ENCODE measurements at places on chromosomes 3 and 15. TPM values are rescaled to one million over a fixed set of nuclear protein-coding genes. Genes with fewer than 3 reads are reported as not detected.
A peak's percentile ranks its signal among the peaks of the same experiment; 100 is the strongest.

DNA sequence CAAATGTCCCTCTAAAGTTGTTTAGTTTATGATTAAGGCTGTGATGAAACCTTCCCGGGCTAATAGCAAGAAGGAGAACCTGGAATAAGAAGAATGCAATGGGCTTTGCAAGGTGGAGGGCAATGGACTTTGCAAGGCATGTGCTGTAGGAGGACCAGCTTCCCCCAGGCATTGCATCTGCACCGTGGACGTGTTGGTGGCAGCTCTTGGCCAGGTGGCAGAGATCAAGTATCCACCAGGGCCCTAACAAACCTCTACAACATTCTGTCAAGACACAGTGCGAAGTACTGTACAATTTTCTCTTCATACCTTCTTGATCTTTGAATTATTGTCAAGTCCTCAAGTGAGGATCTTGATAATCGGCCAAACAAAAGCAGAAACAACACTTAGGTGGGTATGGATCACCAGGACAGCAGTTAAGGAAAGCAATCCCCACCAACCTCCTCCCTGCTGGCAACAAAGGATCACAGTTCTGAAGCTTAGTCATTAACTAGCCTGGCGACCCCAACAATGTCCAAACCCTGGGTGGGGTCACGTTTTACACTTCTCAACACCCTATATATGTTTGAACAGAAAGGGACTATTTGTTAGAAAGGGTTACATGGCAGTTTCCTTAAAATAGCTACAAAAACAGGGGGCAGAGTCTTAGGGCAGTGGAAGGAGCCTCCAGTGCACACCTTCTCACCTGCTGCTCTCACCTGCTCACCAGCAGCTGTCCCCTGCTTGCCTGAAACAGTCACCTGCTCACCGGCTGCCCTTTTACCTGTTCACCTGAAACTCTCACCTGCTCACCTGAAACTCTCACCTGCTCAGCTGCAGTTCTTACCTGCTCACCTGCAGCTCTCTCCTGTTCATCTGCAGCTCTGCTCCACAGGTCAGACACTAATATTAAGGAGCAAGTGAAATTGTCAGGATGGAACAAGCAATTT is 137.9 kb upstream of the LIPC start:
- no peak for DNase-seq

LRRC34 gene
- 7.4 TPM for total RNA-seq

DNA sequence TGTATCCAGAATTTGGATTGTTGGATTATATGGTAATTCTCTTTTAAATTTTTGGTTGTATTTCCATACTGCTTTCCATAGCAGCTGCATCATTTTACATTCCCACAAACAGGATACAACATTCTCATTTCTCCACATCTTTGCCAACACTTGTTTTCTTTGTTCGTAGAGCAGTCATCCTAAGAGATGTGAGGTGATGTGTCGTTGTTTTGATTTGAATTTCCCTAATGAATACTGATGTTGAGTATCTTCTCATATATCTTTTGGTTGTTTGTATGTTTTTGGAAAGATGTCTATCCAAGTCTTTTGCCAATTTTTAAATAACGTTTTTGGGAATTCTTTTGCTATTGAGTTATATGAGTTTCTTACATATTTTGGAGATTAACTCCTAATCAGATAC is 93.6 kb downstream of the GMNC start:
- DNase-seq, result no peak

GXYLT2 gene
- total RNA-seq, result 47.8 TPM

RNU6-1 gene
- not detected for total RNA-seq

INKA1 gene
- 4.4 TPM for total RNA-seq

DNA sequence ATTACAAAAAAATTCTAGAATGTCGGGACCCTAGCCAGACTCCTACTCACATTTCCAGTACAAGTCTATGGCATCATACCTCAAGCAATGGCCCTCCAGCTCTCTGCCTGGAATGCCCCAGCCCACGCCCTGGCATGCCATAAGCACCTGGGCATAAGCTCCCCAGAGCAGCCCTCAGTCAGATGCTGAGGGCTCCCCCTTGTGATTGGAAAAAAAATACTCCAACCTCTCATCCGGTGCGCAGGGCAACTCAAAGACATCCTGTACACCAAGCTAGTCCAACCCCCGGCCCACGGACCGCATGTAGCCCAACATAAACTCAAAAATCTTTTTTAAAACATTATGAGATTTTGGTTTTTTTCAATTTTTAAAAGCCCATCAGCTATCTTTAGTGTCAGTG is 115.4 kb downstream of the NEK10 start:
- DNase-seq, result peak; percentile 49

TMEM43 gene
- 109 TPM for total RNA-seq

RYR3 gene
- under 0.01 TPM for total RNA-seq

DNA sequence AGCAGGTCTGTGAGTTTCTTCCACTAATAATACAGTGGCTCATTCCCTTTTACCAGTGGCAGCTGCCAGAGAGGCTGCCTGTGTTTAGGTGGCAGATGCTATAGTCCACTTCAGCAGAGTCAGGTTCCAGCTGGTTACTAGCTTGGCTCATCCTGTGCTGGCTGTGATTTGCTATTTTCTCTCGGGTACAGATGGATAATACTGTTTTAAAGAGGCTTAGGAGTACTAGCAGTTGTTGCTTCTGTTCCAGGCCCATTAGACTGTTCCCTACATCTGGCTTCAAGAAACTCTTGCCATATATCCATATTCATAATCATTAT is 41.0 kb downstream of the ZNF609 start:
- no peak for DNase-seq

- peak; percentile 41 for DNase-seq
Observed at GRCh38 chr3:177484206-177484605, 286.9 kb upstream of the TBL1XR1 start.
